ENCODE measurements at places on chromosomes 16 and 17.
A peak's percentile ranks its signal among the peaks of the same experiment; 100 is the strongest.

DNA sequence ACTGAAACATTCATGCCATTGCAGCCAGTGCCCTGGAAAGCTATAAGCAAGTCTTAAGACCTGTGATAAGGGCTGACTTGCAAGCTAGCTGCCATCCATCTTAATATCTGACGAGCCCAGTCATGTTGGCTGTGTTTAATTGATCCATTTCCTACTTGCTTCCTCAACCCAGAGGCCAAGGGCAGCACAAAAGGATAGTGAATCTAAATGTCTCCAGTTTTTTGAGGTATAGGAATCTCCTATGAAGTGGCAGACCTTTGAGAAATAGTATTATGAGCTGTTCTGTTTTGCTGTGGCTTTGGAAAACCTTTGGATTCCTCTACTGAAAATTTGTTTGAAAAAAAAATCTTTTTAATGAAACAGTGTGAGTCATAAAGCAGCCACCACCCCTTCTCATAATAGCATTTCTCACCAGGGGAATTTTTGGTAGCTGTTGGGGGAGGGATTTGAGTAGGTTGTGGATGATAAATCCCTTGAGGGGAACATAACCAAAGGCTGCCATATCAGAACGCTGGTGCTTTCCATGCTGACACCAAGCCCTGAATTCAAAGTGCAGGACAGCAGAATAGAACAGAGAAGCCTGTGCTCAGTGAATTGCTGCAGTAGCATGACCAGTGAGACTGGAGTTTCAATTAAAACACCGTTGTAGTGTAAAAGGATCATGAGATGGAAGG, 12.9 kb downstream of the ZNRF1 start:
- DNase-seq = peak; percentile 91

GRCh38 chr17:73586275-73586832, 57.9 kb downstream of the SDK2 start:
- DNase-seq = no peak

DNA sequence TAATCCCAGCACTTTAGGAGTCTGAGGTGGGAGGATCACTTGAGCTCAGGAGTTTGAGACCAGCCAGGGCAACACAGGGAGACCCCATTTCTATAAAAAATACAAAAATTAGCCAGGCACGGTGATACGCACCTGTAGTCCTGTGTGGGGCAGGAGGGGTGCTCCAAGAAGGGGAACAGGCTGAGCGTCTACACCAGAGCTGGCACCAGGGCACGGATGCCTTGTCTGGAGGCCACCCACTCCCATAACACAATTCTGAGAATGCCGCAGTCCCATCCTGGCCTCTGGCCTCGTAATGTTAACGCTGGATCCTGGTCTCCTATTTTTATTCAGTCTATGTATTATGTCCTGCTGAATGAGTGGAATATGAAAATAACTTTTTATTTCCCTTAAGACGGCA, 161.3 kb downstream of the WSCD1 start:
- DNase-seq = no peak

DNA sequence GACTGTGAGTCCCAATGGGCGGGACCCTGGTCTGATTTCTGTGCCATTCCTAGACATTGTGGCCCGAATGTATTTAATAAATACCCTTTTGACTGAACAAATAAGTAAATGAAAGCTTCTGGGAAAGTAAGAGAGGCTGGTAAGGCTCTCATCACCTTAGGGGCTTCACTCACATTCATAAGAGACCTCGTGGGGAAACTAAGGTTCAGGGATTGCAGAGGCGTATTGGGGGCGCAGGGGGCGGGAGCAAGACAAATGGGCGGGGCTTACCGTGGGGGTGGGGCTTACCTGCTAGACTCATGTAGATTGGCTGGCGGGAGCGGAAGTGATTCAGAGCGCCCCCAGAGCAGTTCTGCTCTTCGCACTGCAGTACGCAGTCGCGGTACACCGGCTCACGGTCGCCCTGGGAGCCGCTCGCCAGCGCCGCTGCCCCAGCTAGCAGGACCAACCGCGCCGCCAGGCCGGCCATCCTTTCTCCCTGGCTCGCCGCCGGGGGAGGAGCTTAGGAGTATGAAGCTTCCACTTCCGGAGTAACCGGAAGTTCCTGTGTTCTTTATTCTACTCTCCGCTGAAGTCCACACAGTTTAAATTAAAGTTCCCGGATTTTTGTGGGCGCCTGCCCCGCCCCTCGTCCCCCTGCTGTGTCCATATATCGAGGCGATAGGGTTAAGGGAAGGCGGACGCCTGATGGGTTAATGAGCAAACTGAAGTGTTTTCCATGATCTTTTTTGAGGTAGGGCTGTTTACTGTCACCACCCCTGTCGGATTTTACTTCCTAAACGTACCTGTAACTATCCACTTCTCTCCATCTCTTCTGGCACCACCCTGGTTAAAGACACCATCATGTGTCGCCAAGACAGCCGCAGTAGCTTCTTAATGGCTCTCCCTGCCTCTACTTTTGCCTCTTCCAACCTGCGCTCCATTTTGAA, at the start of gene PGAP3:
Gene PGAP3 (minus strand): TSS at position 512 of the 929 bp plus-strand sequence. CDS start 43 bp downstream, at position 469.
- peak; percentile 85 for DNase-seq

GRCh38 chr17:41869426-41869825, 4.2 kb upstream of the KLHL11 start:
- DNase-seq = no peak

GRCh38 chr16:69328854-69329316, 1.5 kb downstream of the PDF start:
- no peak for DNase-seq

DNA sequence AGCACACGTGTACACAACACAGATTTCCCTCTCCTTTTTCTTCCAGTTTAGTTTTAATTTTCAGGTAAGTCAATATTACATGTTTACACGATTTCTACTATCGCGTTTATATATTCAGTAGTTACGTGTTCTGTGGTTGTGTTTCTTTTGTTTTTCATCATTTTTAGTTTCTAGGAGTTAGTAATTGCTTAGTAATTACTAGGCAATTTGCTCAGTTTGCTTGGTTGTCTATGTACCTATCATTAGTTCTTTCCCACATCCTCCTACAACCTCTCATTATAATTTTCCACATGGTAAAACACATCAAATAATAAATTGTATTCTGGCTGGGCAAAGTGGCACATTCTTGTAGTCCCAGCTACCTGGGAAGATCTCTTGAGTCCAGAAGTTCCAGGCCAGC, 24.6 kb upstream of the GUCY2D start:
- no peak for DNase-seq

- DNase-seq = no peak
Observed at GRCh38 chr16:50839920-50840729, 98.2 kb downstream of the CYLD start.

DNA sequence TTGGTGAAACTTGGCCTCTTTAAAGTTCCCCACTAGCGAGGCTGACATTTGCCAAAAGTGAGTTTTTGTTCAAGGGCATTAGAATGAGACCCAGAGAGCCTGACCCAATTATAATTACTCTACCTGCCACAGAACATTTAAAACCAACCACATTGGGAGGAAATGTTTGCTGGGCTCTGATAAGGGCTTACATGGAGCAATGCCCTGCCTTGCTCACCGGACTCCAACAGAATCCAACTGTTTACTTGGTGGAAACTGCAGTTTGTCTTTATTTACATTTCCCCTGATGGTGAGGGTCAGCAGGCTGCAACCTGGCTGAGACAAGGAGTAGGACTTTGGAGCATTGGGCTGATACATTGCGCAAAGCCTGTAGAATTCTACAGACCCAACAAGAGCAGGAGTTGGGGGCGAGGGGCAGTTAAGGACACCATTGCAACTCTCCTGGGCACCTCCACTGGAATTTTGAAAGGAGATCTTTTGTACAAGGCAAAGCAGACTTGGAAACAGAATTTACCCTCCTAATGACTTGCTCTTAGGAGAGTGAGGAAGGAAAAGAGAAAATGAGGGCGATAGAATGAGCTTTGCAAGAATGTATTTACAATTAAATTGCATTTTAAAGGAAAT, 368.6 kb downstream of the SHISA9 start:
- no peak for DNase-seq

DNA sequence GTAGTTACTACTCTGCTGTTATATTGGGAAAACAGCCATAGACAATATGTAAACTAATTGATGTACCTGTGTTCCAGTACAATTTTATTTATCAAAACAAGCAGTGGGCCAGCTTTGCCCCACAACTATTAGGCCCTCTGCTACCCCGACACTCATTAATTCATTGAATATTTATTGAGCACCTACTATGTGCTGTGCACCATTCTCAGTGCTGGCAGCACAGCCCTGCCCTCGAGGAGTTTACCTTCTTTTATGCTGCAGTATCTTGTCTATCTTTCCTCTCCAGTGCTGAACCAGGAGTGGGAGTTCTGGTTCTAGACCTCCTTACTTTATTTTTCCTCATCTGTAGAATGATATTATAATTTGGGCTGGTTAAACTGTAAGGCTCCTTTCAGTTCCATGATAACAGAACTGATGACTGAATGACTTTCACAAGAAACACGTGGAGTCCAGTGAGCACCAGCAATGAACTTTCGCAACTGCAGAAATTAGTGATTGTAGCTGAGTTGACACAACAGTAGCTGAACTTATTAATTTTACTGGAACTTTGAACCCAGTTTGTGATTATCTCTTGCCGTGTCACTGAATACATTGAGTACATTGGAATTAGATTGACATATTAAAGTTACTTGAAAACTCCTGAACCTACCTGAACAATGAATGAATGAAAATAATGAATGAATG, 2.4 kb downstream of the GOSR2 start:
- peak; percentile 39 for DNase-seq

DNA sequence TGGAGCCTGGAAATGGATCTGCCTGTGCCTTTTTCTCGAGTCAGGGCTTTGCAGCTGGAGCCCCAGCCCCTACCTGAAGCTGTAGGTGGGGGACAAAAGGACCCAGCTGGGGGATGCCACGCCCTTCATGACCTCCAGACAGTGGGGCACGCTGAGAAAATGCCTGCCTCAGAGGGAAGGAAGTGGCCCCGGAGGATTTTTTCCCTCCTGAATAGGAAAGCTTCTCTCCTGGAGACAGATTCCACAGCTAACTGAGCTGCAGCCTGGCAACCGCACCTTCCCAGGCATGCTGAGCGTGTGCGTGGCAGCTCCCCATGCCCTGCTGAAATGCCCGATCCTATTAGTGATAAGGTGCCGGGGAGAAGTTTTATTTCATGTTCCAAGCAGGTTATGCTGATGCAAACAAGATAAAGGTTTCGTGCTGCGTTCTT, 58.0 kb downstream of the AIPL1 start:
- no peak for DNase-seq

- DNase-seq = no peak
Observed at GRCh38 chr17:66679631-66680517, 155.0 kb upstream of the CACNG5 start.

DNA sequence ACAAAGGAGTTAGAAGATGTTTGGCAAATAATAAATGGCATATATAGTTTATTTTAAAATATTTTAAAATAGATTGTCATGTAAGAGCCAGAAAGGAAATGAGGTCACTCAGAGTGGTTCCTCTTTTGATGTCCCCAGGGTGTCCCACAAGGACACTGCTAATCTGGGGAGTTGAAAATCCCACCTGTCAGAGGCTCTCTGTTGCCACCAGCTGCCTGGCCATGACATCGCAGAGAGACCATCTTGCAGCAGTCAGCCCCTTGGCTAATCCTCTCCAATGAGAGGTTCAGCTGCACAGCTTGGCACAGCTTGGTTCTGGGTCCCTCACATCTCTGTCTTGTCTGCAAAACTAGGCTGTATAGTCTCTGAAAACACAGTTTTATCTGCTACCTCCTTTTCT, 11.0 kb upstream of the RBFOX1 start:
- DNase-seq = no peak

DNA sequence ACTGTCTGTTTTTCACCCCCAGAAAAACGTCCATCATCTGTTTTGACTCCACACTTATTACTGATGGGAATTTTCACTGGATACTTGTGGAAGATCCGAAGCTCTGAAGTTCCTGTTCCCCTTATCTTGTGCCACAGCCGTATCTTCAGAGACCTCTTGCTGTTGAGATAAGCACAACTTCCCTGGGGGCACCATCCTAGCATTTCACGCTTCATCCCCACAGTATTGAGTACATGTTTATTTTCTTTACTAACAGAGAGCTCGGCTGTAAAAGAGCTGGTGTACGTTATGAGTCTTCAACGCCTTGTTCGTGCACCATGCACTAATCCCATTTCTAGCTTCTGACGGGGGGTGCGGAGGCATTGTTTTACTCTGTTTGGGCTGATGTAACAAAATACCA, 813.6 kb upstream of the EEF2KMT start:
- no peak for DNase-seq

- DNase-seq = peak; percentile 5
Observed at GRCh38 chr16:77784441-77785372, 3.7 kb upstream of the VAT1L start.

DNA sequence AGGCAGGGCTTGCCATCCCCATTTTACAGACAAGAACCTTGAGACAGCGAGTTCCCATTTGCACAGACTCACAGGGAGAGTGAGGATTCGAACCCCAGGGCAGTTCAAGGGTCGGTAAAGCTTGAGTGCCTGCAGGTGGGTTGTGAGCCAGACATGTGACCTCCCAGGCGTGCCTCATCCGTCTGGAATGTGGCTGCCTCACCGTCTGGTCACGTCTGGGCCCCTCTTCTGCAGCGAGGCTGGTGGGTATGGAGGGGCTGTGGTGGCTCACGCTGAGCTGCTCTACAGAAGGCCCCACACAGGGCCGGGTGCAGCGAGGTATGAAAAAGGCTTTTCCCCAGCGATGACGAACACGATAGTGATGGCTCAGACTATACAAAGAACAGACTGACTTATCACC, 35.8 kb upstream of the LHX1 start:
- DNase-seq = no peak

- no peak for DNase-seq
Observed at GRCh38 chr16:56506941-56507340, 12.9 kb downstream of the BBS2 start.

DNA sequence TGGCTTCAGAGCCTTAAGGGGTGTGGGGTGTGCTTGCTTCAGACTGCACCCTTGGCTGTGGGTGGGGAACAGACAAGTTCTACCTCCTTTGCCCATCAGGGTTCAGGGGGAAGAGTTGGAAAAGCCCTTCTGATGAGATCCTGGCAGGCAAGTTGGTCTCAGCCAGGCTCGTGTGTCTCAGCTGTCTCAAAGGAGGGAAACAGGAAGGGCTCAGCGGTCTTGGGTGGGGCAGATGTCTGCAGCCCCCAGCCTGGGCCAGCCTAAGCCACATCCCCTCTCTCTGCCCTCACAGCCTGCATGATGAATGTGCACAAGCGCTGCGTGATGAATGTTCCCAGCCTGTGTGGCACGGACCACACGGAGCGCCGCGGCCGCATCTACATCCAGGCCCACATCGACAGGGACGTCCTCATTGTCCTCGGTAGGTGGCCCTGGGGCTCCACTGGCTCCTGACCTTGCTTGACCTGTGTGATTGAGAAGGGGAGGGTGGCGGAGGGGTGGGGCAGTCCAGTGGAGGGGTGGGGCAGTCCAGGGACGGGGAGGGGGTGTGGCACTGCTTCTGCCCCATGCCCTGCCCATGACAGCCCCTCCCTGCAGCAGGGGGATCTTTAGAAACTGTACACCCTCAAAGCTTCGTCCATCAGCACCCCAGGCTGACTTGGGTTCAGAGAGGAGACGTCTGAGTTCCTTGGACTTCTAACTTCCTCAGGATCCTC, 199.5 kb downstream of the PRKCB start:
- DNase-seq = peak; percentile 20

All from inflammatory macrophage treated with lipopolysaccharide for 1 hour (primary cell).